ENCODE measurements at places on chromosomes 11 and 22.

- no peak for DNase-seq
Measured at GRCh38 chr11:75893251-75893650, 78.2 kb downstream of the UVRAG start.

- DNase-seq: no peak
Measured at GRCh38 chr11:35178067-35178805, 39.3 kb downstream of the CD44 start.

DNA sequence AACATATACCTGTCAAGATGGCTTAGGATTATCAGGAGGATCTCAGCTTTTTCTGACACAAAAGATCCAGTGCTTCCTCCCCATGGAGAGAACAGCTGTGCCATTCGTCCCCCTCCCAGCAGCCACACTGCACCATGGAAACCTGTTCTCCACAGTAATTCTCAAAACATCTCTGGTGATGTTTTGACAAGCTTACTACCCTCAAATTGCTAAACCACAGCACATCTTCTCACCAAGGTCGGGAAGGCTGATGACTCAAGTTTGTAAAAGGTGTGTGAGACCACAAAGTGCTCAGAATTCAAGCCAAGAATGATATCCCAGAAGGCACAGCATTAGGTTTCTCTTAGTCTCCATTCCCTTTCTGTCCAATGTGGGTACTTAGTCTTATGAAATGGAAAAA is 3.9 kb upstream of the RAB38 start:
- DNase-seq: no peak

DNA sequence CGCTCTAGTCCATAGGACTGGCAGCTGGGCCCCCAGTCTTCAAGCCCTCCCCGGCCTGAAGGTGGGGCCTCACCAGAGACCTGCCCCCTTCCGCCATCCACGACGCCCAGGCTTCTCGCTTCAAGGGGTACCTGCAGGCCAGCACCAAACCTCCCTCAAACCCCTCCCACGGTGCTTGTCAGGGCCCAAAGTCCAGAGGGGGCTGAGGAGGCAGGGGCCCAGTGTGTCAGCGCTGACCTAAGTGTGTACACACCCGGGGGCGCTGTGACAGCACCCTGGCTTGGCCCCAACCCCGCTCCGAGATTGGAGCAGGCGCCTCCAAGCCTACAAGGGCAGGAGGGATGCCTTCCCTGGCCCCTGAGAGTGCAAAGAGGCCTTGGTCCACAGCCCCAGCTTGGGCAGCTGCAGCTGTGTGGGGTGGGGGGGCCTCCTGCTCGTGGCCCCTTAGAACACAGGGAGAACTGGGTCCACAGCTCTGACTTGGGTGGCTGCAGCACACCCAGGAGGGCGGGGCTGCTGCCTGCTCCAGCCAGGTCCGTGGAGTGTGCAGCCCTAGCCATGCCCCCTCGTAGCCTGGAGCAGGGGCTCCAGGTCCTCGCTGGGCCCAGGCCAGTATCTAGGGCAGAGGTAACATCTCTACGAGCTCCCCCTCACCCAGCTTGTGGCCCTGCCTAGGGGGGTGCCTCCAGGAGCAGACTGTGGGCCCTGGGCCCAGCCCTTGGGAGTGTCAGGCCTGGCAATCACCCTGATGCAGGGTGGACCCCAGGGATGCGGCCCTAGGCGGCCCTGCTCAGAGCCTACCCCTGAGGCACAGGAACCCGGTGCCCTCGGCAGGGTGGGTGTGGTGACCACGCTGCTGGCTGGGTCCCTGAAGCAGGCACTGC is 4.9 kb downstream of the SBF2 start:
- DNase-seq: no peak

DNA sequence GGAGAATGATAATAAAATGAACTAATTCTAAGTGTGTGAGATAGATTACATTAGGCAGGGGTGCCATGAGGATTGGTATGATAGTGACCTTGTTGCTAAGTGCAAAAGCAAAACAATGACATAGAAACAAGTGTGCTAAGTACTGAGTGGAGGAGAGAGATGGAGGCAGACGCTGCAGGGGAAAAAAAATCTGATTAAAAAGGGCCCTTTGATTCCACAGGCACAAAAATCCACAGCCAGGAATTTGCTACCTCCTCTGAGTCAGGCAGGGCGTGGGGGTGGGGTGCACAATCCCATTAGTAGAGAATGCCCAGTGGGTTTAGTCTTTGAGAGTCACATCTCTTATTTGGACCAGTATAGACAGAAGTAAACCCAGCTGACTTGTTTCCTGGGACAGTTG is at the start of gene CNTF:
Gene CNTF (plus strand): TSS at position 322 of the 400 bp plus-strand sequence. CDS start 88 bp downstream, outside the sequence.
- no peak for DNase-seq

DNA sequence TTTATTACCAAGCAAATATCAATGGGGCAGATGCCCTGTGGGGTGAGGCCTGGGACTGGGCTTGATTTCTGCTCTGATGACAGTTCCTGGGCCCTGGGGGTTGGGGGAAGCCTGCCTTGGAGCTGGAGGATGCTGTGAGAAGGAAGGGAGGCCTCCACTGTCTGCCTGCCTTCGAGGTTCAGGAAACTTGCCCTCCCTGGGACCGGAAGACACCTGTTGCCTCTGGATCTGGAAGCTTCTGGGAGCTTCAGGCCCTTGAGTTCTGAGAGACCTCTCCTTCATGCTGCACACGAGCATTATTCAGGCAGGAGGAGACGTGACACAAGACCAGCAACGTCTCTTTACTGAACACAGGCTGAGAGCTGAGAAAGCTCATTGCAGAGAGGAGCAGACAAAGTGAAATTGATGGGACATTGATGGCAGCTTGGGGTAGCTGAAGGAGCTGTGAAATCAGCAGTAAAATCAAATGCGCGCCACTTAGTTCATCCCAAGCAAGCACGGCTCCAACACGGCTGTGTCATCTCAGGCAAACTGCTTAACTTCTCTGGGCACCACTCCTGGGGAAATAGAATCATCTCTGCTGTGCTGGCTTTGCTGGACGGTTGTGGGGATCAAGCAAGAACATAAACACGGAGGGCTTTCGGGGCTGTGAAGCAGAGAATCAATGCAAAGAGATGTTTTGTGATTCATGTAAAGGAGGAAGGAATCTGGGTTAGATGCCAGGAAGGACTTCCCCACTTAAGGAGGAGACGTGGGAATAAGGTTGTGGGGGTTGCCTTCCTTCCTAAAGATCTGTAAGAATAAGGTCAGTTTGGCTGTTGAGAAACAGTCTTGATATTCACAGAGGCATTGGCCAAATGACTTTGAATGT is 64.5 kb downstream of the TP53I11 start:
- DNase-seq: no peak

DNA sequence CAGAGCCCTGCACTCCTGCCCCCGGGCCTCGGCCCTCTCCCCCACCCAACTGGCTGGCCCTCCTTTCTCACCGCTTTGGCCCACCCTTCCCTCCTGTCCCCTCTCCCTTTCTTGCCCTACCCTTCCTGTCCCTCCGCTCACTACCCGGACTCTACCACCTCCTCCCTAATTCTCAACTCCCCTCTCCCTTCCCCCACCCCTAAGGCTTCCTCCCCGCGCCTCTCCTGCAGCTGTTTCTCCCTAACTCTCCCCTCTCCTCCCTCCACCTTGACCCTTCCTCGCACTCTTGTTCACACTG is 421 bp downstream of the SLC15A3 start:
- no peak for DNase-seq

DNA sequence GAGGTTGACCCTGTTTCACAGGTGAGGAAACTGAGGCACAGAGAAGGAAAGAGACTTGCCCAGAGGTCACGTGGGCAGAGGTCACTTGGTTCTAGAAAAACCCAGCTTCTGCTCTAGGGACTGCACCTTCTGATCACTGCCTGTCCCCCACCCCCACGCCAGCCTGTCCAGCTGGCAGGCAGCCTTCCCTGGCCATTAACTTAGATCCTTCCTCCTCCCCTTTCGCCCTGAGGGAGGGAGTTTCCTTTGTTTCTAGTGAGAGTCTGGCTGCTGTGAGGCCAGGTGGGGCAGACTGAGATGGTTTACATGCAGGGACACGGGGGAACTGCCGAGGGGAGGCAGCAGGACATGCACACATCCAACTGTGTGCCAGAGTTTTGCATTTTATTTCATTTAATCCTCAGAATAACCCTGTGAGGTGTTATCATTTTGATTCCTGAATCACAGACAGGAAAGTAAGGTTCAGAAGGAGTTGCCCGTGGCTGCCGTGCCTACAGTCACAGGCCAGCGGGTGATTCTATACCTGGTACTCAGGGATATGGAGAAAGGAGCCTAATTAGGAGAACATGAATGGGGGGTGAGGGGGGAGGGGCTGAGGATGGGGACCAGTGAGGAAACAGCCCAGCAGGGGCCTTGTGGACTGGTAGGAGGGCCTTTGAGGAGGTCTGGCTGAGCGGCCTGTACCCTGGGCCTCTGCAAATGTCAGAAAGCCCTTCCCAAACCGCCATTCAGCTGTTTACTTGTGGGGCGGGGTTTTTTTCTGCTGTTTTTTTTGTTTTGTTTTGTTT is 3.4 kb downstream of the FAM83F start:
- no peak for DNase-seq

GRCh38 chr22:20052309-20053259 is 27.5 kb upstream of the DGCR8 start:
- DNase-seq: peak; percentile 31

GRCh38 chr11:14774721-14775120 is 117.3 kb downstream of the CYP2R1 start:
- DNase-seq: no peak

GRCh38 chr11:76048763-76049162 is 157.5 kb downstream of the WNT11 start:
- no peak for DNase-seq
